ENCODE measurements at places on chromosomes 6 and 20.

- DNase-seq, result no peak
Measured at GRCh38 chr6:139647016-139647415, 272.6 kb upstream of the CITED2 start.

GRCh38 chr20:41300383-41300782 lies 17.1 kb downstream of the ZHX3 start:
- no peak for DNase-seq

DNA sequence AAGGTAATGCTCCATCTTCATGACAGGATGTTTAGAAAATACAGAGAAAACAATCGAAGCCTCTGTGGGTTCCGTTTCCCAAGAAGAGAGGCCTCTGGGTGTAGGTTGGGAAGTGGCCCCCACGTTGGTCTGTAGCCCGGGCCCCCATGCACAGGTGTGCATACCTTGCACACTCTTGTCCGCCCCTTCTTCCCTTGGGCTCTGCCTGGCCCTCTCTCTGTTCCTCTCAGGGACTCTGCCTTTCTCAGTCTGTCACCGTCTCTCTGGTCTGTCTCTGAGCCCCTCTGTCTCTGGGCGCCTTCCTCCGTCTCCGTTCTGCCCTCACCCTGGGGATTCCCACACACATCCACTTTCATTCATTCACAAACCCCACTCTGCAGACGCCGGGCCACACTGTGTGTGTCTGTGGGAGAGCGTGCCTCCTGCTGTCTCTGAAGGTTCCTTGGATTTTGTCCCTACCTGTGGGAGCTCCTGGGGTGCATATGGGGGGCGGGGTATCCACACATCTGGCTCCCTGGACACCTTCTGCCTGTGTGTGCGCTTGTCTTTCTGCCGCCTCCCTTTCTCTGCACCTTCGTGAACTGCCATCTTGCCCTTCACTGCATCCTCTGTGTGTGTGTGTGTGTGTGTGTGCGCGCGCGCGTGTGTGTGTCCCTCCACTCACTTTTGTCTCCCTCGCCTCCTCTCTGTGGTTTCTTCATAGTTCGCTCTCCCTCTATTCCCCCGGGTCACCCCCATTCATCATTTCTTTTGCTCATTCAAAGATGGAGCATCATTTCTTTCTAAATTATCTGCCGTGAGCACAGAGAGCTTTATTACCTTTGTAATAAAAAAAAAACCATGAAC lies 75.3 kb downstream of the SRC start:
- no peak for DNase-seq

DNA sequence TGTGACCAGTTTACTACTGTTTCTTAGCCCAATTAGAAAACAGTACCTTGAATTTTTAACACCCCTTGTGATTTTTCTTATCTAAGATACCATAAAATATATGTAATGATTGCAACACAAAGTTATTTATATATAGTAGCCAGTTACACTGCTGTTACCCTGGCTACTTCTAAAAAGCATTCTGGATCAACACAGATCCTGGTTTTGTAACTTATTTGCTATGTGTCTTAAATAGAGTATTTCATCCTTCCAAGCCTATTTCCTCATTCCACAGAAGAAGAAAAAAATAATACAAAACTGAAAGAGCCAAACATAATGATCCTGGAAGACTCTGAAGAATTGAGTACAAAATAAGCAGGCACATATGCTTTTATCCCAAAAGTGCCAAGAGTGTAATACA lies 19.0 kb upstream of the GSTA4 start:
- DNase-seq, result no peak

- no peak for DNase-seq
Measured at GRCh38 chr6:32096394-32097258, 12.5 kb downstream of the TNXB start.

- no peak for DNase-seq
Measured at GRCh38 chr6:47977314-47977713, 133.7 kb downstream of the PTCHD4 start.

GRCh38 chr6:79536585-79536953 lies 661 bp downstream of the LCA5 start:
- no peak for DNase-seq

- DNase-seq, result no peak
Measured at GRCh38 chr20:9514461-9515213, at the start of gene LAMP5. Gene LAMP5 (plus strand): TSS chr20:9514590. CDS start chr20:9514853, 263 bp downstream.

GRCh38 chr6:55958790-55959189 lies 83.4 kb upstream of the BMP5 start:
- DNase-seq, result no peak

- no peak for DNase-seq
Measured at GRCh38 chr6:14912226-14912625, 333.6 kb upstream of the JARID2 start.

DNA sequence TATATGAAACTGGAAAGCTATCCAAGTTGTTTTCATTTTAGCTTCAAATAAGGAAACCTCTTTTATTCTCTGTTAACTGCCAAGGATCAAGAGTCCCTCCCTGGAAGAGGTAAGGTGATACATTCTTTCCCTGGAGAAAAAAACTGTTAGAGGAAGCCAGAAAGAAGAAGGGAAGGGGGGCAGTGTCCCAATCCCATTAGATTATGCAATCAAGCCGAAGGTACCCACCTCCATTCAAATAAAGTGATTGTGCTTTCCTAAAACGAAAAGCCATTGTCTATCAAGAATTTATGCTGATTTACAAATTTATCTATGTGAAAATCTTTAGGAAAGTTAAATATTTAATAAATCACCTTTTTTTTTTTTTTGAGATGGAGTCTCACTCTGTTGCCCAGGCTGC lies 9.5 kb upstream of the UQCC1 start:
- DNase-seq, result no peak

GRCh38 chr6:152695372-152696045 lies 2.2 kb upstream of the MYCT1 start:
- DNase-seq, result no peak

GRCh38 chr6:140051521-140052512 lies 677.4 kb upstream of the CITED2 start:
- DNase-seq, result no peak

DNA sequence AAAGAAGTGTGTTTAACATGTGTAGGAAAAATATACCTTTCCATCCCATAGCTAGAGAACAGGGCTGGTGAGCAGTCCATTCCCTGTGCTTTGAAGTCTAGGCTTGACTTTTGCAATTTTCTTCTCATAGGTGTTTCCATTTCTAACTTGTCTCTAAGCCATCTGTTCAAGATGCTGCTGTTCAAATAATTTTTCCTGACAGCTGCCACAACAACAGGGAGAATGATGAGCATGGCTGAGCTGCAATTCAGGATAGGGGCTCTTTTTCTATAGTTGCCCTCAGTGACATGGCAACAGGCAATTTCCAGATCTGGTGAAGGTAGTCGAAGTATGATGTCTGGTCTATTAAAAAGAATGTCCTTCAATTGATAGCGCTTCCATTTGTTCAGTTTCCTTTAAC lies 103.0 kb upstream of the HS3ST5 start:
- no peak for DNase-seq

DNA sequence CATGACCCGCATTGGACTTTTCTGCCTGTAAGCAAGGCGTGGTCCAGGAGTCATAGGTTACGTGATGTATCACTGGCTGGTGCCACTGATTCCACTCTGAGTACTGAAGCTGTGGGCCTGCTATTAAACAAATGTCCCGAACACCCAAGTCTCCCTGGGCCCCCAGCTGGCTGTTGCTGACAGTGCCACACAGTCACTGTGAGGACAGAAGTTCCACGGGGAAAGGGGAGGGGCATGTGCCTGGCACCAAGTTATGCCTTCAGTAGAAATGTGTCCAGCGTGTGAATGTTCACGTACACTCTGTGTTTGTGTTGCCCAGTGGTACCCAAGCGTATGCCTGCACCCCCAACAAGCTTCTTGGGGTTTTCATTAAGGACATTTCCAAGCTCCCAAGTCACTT lies 171.4 kb upstream of the QKI start:
- DNase-seq, result no peak

GRCh38 chr6:15892369-15892768 lies 229.5 kb upstream of the DTNBP1 start:
- no peak for DNase-seq

- DNase-seq, result no peak
Measured at GRCh38 chr20:10715035-10715434, 41.2 kb upstream of the JAG1 start.
